ENCODE measurements at places on chromosomes 4 and X.

GRCh38 chrX:19804151-19804550, 83.2 kb downstream of the SH3KBP1 start:
- no peak for DNase-seq

GRCh38 chr4:70838666-70839588, 763 bp downstream of the GRSF1 start:
- DNase-seq: peak; percentile 61

- DNase-seq: peak; percentile 47
Observed at GRCh38 chr4:182806259-182807252, 110.6 kb downstream of the DCTD start.

DNA sequence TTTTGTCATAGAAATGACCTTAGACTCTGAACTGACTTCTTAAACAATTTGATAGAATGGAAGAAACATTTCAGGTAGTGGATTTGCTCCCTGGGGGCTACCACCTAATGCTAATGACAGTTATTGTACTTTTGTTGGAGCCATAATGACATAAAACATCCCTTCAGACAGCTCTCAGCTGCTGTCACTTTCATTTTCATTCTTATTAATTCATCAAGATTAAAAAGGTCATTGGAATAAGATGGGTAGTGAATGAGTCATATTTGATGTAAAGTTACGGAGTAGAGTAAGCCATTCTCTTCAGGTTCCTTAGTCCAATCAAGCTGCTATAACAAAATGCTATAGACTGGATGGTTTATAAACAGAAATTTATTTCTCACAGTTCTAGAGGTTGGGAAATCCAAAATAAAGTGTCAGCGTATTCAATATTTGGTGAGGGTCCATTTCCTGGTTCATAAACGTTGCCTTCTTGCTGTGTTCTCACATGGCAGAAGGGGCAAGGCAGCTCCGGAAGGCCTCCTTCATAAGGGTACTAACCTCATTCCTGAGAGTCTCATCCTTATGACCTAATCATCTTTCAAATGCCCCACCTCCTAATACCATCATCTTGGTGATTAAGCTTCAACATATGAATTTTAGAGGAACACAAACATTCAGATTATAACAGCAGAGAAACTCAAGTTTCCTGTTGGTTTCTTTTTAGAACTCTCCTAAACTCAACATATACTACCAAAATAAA, 268.5 kb downstream of the ARAP2 start:
- no peak for DNase-seq

DNA sequence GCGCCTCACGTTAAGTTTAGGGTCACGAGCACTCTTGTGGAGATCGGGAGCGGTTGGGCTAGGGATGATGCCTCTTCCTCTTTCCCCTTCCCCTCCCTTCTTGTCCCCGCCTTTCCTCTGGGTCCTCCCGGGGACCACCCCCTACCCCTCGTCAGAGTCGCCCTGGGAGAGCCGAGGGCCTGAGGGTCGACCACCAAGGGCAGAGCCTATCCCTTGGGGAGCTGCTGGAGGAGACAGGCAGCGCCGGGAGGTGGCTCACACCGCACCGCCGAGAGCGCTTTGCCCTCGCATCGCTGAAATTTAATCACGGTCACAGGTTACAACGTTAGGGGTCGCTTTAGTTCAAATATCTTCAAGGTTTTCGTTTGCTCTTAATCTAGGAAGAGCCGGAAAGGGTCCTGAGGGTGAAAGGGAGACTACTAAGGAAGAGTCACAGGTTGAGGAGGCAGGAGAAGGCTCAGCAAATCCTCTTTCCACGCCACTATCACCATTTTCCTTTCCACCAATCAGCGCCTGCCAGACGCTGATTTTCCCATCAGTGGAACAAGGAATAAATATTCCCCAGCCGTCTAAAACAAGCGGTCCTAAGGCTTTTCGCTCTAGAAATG, 528 bp upstream of the SNCA start:
- no peak for DNase-seq

GRCh38 chrX:133670383-133670782, 255.1 kb upstream of the GPC4 start:
- no peak for DNase-seq

- DNase-seq: no peak
Observed at GRCh38 chr4:104616401-104616820, 121.7 kb upstream of the CXXC4 start.

GRCh38 chrX:73239242-73239641, 24.6 kb upstream of the NAP1L2 start:
- DNase-seq: no peak

DNA sequence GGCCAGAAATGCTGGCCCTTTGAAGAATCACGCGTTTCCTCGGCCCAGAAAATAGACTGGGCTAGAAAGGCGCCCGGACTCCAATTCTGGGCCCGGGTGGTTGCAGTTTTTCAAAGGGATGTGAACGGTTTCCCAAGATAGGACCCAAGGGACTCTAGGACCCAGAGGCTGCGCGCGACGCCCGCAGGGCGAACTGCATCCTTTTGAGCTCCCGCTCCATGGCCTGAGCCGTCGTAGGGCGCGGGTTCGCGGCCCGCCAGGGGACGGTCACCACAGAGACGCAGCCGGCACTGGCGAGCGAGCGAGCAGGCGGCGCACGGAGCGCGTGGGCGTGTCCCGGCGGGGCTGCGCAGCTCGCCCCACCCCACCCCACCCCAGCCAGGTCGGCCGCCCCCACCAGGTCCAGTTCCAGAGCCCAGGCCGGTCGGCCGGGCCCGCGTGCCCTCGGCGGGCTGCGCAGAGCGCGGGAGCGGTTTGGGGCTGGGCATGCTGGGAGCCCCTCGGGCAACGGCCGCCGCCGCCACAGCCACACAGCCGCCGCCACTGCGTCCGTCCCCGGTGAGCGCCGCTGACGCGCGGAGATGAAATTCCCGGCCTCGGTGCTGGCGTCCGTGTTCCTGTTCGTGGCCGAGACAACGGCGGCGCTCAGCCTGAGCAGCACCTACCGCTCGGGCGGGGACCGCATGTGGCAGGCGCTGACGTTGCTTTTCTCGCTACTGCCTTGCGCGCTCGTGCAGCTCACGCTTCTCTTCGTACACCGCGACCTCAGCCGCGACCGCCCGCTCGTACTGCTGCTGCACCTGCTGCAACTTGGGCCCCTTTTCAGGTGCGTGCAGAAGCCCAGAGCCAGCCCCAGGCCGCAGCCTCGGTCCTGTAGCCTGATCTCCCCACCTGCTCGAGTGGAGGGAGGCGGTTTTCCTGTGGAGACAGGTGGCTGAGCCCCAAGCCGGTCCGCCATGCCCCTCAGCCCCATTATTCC, at the start of gene XK:
XK (plus strand) TSS at position 411 of the 979 bp plus-strand sequence; CDS start at position 582, 171 bp downstream.
- peak; percentile 4 for DNase-seq

DNA sequence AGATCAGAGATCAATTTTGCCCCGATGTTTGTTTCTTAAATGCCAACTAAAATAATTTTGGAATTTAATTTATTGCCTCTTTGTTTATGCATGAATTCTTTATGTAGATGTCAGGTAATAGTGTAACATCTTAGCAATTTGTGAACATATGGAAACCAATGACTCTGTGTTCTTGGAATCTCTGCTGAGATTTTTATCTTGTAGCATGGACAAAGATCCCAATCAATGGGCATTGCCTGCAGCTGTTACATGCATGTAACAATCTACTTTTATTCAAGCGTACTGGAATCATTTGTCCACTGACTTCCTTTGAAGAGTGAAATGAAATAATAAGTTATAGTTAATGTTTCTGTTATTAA, 61.6 kb upstream of the ARSJ start:
- no peak for DNase-seq

Measured in activated CD4-positive, alpha-beta T cell treated with anti-CD3 and anti-CD28 coated beads for 4 hours (primary cell).